ENCODE measurements at places on chromosomes 1 and 21.

DNA sequence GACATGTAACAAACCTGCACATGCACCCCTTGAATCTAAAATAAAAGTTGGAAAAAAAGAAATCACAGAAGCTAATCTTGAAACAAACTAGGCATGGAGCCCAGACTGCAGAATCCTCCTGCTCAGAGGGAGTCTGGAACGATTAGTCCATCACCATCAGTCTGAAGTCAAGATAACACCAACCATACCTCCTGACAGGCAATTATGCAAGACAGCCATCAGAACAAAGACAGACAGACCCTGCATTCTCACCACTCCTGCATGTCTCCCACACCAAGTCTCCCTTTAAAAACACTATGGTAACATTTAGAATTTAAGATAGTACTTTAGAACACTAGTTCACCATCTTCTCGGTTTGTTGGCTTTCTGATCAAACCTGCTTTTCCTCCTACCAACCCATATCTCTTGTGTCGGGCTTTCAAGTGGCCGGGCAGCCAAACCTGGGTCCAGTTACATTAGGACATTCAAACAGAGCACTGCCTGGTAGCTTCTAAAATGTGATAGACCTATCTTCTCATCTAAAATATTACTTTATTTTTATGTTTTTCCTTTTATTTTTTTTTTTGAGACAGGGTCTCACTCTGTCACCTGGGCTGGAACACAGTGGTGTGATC is 10.1 kb downstream of the YARS1 start:
- DNase-seq: no peak

GRCh38 chr1:53735261-53735660 is 3.7 kb downstream of the GLIS1 start:
- DNase-seq: no peak

GRCh38 chr1:210690236-210690635 is 361.5 kb downstream of the HHAT start:
- DNase-seq: no peak

GRCh38 chr1:174956976-174957375 is 42.8 kb upstream of the CACYBP start:
- DNase-seq: no peak

DNA sequence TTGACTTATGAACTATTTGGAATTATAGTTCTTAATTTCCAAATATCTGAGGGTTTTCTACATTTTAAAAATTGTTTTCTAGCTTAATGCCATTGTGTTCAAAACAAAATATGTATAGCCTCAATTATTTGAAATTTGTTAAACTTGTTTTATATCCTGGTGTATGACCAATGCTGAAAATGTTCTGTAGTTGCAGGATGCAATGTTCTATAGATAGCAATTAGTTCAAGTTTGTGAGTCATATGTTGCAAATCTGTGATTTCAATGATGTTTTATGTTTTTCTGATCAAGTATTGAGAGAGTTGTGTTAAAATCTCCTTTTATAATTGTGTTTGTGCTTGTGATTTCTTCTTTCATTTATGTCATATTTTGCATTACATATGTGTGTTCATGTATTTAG is 517.5 kb downstream of the ADGRL2 start:
- DNase-seq: no peak

DNA sequence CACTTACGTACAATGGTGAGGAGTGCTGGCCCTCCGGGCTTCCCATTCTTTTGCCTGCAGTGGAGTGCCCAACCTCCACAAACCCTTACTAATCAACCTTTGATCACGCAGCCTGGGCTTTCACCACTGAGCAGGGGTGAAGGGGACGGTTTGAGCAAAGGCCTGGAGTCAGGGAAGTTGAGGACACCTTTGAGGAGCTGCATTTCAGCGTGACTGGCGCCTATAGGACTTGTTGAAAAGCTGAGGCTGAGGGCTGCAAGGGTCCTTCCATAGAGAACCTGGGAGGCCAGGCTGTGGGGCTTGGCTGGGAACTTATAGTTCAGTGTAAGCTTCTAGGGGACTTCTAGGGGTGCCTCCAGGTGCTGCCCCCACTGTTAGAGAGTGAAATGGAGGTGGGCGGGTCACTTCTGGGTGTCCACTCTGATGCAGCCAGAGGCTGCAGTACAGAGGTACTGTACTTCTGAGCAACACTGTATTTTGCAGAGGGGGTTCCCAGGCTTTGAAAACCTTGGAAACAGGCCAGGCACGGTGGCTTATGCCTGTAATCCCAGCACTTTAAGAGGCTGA is 9.8 kb downstream of the SYTL1 start:
- DNase-seq: no peak

GRCh38 chr1:10188133-10188650 is 22.2 kb upstream of the KIF1B start:
- no peak for DNase-seq

- no peak for DNase-seq
Observed at GRCh38 chr1:60949154-60949825, 133.1 kb upstream of the NFIA start.

Data from epithelial cell of prostate (primary cell).